ENCODE measurements at places on chromosomes 1 and 21.

GRCh38 chr1:230284891-230285290 lies 141.2 kb downstream of the PGBD5 start:
- DNase-seq: no peak

GRCh38 chr1:22665752-22666151 lies 12.7 kb downstream of the C1QB start:
- DNase-seq: peak; percentile 18

- DNase-seq: no peak
These were observed 6.9 kb downstream of the S100A12 start for GRCh38 chr1:153368495-153368894.

GRCh38 chr1:234478152-234478480 lies 863 bp downstream of the TARBP1 start:
- no peak for DNase-seq

DNA sequence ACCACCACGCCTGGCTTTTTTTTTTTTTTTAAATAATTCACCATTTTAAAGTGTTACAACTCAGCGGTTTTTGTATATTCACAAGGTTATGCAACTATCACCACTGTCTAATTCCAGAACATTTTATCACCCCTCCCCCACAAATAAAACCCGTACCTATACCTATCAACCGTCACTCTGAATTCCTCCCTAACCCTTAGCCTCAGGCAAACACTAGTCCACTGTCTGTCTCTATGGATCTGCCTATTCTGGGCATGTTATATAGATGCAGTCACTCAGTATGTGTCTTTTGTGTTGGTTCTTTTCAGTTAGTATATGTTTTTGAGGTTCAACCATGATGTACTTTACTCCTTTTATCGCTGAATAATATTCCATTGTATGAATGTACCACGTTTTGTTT lies 19.3 kb upstream of the GRHL3 start:
- no peak for DNase-seq

- no peak for DNase-seq
These were observed 90.7 kb downstream of the VPS13D start for GRCh38 chr1:12320486-12320885.

DNA sequence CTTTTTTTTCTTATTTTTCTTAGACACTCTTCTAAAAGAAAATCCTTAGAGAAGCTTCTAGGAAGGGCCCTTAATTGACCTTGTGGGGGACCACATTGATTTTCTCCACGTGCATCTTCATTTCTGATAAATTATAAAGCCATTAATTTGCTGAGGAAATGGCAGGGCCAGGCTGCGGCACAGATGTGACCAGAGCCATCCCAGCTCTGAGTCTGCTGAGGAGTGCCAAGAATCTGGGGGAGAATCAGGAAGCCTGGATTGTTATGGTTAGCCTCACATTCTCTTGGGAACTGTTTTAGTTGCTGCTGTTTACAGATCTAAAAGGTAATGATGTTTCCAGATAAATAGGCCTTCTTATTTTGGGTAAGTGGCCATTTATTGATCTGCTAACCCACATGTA lies 16.2 kb downstream of the PROX1 start:
- DNase-seq: no peak

DNA sequence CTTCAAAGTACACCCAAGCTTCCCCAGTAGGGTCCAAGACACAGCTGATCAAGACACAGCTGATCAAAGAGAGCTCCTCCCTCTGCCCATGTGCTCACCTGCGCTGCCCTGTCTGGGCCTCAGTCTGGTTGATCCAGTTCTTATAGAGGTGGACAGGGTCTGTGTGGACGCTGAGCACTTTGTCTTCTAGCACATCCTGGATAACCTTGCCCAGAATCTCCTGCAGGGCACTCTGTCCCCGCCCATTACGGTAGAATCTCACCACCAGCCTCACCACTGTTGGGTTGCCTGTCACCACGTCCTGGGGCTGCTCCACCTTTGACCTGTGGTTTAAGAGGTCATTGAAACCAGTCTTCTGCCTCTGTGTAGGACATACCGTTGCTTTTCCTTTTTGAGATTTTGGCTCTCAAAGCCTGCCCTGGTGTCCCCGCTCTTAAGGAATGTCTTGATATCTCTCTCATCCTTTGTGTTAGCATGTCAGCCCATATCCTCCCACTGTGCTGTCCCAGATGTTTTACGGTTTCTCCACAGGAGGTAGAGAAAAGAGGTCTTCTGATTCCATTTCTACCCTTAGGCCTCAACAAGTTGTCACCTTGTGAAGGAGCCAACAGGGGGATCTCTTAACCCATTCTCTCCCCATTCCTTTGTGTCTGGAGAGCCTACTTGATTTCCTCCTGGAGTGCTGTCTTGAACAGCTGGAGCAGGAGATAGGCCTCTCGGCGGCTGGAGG lies 33.5 kb downstream of the IQGAP3 start:
- DNase-seq: peak; percentile 1

GRCh38 chr1:20834192-20834591 lies 47.1 kb upstream of the HP1BP3 start:
- DNase-seq: no peak

DNA sequence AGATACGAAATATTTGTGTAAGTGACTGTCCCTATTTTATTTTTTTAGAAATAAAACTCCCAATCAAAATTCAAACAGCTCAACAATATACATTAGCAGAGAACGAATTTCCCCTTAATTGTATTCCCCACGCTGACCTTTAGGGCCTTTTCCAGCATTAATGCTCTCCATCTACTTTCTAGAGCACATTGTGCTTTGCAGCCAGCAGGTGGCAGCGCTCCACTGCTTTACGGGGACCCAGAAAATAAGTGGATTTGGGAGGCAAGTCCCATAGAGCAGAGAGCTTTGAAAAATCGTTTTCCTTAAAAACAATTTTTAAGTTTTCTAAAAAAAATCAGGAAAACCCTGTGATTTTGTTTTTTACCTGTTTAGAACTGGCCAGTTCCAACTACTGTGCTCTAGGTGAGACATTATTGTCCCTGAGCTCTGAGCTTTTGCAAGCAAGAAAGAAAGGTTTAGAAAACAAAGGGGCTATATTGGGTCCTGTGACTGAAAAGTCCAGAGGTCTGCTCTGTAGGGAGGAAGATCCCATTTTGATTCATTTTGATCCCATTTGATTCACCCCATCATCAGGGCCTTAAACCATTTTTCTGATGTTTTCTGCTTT lies 144.4 kb upstream of the ZNF644 start:
- peak; percentile 69 for DNase-seq

- no peak for DNase-seq
These were observed 333.6 kb upstream of the CAMK1G start for GRCh38 chr1:209249785-209250440.

DNA sequence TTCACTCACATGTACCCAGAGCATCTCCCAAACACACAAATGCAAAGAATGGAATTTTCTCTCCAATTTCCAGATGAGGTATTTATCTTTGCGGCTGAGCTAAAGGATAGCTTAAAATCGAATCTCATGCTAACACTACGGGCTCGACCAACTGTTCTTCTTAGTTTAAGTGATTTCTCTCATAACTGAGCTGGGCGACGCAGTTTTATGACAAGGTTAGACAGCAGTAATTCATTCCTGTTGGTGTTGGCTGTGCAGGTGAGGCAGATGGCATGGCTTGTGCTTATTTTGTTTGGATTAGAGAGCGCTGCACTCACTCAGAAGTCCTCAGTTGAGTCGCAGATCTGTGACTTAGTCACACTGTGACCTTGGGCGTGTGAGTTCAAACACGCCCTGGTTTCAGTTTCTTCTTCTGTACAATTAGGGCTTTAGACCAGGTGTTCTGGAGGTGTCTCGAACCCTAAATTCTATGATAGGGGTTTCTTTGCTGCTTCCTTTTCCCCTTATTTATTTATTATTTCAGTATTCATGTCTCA lies 41.5 kb upstream of the MRPS6 start:
- DNase-seq: no peak

DNA sequence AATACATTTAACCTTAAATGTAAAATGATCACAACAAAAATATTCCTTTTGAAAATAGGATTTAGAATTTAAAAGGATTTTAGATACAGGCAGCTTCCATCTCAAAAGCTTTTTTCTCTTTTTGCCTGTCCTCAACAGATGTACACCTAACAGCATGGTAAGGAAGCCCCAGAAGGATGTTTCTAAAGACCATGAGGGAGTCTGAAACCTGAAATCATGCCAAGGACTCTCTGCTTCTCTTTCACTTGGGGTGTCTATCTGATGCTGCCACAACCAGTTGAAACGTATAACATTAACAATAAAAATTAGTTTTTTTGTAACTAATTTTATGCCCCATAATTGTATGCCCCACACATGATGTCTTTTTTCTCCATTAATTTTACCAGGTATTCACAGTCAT lies 5.4 kb upstream of the ZNF281 start:
- no peak for DNase-seq

- no peak for DNase-seq
These were observed 174.0 kb upstream of the ATP1B1 start for GRCh38 chr1:168932539-168932938.

DNA sequence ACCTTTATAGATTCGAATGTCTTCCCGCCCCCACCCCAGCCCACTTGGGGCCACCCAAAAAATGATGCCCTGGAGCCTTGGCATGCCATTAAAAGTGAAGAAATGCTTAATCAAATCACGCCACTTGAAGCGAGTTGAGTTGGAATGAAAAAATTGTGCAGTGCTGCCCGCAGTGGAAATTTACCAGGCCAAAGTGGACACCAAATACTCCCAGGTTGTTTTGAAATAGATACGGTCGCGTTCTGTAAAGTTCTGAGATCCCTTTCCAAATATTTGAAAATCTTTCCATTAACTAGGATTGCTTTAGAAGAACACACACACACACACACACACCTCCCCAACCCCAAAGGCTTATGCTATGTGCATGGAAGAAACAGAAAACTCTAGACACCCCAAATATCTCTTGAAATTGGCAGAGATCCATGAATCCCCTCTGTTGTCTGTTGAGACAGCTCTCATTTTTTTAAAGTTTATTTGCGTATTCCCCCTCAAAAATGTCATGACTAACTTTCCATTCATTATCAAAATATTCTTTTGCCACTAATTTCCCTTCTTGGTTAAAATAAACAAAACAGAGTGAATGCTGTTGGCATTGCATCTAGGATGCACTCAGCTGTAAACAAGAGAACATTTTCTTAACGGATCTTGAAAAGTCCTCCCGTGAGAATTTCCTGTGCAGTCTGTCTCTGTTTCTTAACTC lies 142.3 kb upstream of the KCNE2 start:
- DNase-seq: no peak

DNA sequence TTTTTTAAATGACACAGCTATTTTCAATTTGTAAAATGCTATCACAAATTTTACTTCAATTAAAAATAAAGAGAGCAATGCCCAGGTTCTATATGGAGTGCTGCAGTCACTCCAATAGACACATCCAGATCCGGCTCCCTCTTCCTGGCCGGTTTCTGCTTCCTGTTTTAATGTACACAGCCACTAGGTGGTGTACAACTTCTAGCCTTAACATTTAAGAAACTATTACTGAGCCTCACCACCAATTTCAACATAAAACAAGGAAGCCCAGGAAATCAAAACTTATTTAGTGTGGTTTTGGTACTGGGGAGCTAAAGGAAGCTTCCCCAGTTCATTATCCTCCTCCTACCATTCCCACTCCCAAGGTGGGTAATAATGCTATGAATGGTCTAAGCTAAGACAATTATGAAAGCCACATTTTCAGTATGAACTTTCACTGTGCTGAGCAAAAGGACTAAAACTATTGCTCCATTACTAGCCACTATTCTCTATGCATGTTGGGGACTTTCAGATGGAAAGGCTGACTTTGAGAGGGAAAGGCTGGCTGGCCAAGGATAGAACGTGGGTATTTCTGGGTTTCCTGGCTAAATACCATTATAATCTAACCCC lies 25.5 kb upstream of the MTMR11 start:
- peak; percentile 93 for DNase-seq
